ENCODE measurements at places on chromosomes 7 and 10.

- no peak for DNase-seq
These were observed 34.7 kb upstream of the KMT2E start for GRCh38 chr7:104979167-104979841.

GRCh38 chr7:147071536-147071935, 954.9 kb downstream of the CNTNAP2 start:
- DNase-seq = no peak

DNA sequence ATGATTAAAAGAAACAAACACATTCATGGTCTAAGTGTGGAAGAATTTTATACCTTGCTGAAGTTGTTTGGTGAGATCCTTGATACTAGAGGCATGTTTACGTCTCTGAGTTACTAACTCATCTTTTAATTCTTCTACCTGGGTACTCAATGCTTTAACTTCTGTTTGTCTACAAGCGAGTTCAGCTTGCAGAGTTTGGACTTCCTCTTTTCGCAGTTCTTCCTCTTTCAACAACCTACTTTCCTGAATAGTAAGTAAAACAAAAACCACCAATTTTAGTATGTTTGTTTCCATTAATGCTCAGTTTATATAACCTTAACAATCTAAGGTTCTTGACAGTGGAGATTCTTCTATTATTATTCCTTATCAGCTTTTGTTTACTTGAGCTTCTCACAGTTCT, 42.9 kb downstream of the CCDC186 start:
- no peak for DNase-seq

DNA sequence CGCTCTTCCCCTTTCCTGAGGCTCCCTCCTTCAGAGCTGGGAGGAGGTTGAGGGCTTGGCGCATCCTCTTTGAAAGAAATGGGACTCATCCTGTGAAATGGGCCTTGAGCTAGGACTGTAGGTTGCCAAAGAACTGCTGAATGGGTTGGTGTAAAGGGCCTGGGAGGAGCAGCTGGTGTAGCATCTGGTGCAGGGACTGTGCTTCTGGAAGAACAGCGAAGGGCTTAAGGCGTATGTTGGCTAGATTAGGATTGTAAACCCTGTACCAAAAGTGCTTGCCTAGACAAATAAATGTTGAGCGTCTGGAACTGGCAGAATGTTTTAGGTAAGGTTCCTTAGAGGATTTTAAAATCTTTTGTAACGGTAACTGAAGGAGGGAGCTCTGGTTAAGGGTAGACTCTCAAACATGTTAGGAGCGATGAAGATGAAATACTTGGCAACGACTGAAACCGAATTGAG, 563 bp downstream of the STAM start:
- no peak for DNase-seq

GRCh38 chr7:105897999-105898398, 21.6 kb upstream of the ATXN7L1 start:
- no peak for DNase-seq

DNA sequence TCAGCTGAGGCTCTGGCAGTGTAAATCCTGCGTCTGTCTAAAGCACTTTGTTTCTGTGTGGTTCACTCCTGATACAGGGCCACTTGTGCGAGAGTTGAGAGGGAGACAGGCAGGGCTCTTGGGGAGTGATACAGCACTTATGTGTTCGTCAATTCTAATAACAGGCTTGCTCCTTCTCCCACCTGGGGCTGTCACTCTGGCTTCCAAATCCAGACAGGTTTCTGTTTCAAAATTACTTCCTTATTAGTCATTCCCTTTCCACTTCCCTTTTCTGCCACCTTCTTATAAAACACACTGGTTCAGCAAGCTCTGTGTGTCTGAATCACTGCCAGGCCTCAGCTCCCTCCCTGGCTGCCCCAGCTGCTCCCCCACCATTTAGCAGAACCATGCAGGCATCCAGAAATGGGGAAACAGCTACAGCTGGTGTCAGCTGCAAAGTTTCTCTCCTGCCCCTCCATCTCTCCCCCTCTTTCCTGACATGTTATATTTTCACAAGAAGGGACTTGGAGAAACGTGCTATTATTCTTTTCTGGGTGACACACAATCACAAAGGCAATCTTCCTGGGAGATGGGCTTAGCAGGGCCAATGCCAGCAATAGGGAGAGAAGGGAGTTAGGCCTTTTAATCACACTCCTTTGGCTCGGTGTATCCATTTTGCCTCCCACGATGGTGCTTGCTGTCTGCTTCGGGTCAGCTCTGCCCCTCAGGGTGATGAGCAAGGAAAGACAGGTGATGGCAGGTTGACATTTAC, 58.4 kb upstream of the ZNRF2 start:
- no peak for DNase-seq

DNA sequence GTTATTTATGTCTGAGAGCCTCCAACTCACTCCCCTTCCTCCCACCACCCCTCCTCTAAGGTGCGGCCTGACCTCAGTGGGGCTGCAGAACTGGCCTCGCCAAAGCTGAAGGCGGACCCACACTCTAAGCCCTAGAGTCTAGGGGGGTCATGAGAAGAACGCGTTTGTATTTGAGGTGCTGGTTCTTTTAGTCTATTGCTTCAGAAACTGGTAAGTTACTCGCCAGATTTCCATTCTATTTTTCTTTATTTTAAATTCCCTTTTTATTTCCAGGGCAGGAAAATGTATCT, 357.5 kb downstream of the DNAJB6 start:
- no peak for DNase-seq

- DNase-seq = no peak
These were observed 205.6 kb upstream of the CSTF2T start for GRCh38 chr10:51905032-51905431.

Data from activated T-cell treated with anti-CD3 and anti-CD28 coated beads, Interleukin-2, amount 50 U/mL, for 1 hour (primary cell).